Dermis microvascular lymphatic vessel endothelial cell (primary cell): ENCODE measurements at places on chromosomes 13 and 19.

- DNase-seq = no peak
These were observed at the start of gene APOE for GRCh38 chr19:44905437-44906160. APOE (plus strand) TSS chr19:44905796; CDS start chr19:44906625, 829 bp downstream.

GRCh38 chr19:4557144-4557970 lies 2.1 kb downstream of the SEMA6B start:
- DNase-seq = no peak

DNA sequence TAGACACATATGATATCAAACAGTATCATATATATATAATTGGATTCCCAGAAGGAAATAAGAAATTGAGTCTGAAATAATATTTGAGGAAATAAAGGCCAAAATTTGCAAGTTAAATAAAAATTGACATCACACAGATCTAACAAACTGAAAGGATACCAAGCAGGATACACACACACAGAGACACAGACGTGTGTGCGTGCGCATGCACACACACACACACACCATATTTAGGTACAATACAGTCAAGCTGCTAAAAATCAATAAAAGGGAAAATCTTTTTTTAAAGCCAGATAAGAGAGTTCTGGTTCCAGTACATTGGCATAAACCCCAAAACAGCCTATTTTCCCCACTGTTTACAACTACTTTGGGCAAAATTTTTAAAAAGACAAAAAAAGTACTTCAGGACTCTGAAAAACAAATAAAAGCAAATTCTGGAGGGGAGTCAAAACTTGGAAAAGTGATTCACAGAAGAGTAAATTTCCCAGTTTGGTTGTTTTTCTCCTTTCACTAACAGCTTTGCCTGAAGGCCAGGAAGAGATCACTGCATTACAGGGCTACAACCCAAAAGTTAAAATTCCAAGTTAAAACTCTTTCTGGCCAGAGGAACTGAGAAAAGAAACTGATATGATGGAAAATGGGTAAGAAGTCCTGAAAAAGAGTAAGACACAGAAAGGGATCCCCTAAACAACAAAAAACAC lies 16.2 kb downstream of the MYCBP2 start:
- DNase-seq = peak; percentile 58

GRCh38 chr13:32010136-32010535 lies 21.4 kb upstream of the FRY start:
- peak; percentile 30 for DNase-seq

- DNase-seq = no peak
These were observed 186.8 kb upstream of the SOX1 start for GRCh38 chr13:111880185-111880584.

DNA sequence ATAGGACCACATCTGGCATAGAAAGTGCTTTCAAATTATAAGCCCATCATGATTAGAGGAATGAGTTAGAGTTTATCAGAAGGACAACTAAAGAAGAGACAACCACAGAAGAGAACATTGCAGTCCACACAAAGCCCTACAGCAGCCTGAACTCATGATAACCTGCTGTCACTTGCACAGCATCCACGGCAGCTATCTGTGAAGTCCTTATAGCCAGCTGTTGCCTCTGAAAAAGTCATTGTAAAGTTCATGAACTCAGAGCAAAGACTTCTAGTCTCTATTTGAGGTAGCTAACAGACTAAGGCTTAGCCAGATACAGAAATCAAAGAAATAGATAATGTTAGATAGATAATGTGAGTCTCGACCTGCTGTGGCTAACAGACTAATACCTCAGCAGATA lies 450.0 kb downstream of the KLF5 start:
- no peak for DNase-seq

GRCh38 chr13:25738342-25739196 lies 313.2 kb downstream of the SHISA2 start:
- no peak for DNase-seq

DNA sequence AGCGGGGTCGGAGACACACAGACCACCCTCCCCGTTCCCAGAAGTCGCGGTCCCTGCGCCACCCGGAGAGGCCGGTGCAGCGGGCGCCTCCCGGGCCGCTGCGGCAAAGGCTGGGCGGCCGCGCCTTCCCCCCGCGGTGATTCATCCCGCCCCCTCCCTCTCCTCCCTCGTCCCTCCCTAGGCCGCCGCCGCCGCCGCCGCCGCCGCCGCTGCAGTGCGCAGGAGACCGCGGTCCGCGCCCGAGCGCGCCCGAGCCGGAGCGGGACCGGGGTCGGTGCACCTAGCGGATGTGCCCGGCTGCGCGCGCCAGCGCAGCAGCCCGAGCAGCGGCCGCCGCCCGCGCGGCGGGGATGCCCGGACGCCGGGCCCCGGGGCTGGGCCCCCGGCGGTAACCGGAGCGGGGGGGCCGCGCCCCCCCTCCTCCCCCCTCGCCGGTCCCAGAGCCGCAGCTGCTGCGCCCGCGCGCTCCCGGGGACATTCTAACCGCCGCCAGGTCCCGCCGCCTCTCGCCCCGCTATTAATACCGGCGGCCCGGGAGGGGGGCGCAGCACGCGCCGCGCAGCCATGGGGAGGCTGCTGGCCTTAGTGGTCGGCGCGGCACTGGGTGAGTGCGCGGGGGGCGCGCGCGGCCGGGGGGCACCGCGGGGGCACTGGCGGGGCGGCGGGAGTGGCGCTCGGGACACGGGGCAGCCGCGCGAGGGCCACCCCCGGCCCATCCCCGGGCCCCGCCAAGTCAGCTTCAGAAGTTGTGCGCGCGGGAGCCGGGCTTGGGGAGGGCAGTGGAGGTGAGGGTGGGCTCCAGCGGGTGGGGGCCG lies at the start of gene SCN1B:
TSS of gene SCN1B (plus strand) at position 214 of the 815 bp plus-strand sequence. CDS start at position 565, 351 bp downstream.
- DNase-seq = no peak

DNA sequence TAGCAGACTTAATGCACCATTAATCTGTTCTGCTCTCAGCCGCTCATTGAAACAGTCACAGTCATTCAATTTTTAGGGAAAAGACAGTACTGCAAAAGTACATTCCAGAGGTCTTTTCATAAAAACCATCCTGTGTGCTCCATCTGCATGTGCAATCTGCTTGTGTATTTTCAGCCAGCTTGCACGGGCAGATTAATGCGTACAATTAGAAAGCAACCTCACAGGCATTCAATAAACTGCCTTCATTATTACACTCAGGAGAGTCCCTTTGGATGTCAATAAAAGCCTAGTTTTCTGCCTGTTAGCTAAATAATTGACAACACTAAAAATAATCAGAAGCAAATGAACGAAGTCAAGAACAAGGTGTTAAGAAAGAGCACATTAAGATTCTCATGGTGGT lies 41.9 kb downstream of the EPSTI1 start:
- no peak for DNase-seq

DNA sequence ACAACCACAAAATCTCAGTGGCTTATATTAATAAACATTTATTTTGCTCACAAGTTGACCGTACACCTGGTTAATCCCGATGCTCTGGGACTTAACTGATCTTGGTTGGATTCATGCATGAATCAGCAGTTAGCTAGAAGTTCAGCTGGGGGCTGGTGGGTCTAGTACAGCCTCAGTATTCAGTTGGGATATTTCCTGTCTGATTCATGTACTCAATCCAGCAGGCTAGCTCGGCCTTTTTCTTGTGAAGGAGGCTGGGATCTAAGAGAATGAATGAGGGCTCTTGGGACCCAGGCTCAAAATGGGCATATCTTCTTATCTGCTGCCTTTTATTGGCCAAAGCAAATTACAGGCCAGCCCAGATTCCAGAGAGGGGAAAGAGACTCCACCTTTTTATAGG lies 178.8 kb downstream of the KCTD12 start:
- DNase-seq = peak; percentile 67

GRCh38 chr19:9914315-9915207 lies 21.8 kb downstream of the OLFM2 start:
- DNase-seq = peak; percentile 82

DNA sequence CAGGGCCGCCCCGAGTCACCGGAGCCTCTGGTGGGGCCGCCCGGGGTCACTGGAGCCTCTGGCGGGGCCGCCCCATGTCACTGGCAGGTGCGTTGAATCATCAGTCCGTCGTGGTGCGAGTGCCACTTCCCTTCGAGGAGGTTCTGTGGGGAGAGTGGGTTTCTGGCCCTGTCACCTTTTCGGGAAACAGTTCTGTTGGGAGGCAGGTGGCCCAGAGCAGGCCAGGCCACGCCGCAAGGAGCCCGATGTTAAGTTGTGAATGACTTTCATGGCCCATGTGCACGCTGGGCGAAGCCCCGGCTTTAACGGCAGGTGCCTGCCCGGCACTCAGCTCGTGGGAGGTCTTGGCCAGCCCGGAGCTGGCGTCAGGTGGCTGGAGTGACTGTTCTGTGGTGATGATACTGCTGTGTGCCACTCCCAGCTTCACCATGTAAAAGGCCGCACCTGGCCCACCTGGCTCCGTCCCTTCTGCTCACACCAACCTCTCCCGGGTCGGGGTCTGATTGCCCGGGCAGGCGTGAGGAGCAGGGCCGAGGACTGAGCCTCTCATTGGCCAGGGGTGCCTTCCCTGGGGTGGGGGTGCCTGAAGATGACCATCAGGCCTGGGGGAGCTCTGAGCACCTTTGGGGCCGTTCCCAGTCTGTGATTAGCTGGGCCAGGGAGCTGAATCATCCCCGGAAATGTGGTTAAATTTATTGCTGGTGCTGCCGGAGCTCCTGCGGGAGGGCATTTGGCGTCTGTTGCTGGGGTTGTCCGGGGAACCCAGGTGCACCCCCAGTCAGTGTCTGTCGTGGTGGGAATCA lies 29.2 kb downstream of the CSNK1G2 start:
- DNase-seq = no peak

DNA sequence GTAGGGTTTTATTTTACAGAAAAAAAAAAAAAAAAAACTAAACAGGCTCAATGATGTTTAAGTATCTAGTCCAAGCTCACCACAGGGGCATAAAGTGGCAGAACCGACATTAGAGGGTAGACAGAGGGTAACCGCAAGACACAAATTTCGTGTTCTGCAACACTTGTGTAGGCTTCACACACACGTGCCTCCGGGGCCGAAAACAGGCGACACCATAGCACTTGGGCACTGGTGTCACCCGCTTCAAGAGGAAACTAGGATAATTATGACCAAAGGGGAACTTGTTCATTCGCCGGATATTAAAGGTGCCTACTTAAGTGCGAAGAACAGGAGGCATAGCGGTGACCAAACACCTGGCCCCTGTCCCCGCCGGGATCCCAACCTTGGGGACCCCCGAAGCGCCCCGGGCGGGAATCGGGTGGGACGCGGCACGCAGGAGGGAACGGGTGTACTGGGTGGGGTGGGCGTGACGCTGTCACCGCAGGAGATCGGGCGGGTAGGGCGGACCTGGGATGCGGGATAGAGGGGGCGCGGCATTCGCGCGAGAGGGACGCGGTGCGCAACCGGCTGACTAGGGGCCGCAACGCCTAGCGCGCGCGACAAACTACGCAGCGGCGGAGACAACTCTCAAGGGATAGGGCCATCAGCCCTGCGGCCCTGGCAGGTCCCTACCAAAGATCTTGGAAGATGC lies 558 bp downstream of the MZT1 start:
- peak; percentile 47 for DNase-seq

- no peak for DNase-seq
These were observed 16.7 kb upstream of the COLGALT1 start for GRCh38 chr19:17538684-17539237.

DNA sequence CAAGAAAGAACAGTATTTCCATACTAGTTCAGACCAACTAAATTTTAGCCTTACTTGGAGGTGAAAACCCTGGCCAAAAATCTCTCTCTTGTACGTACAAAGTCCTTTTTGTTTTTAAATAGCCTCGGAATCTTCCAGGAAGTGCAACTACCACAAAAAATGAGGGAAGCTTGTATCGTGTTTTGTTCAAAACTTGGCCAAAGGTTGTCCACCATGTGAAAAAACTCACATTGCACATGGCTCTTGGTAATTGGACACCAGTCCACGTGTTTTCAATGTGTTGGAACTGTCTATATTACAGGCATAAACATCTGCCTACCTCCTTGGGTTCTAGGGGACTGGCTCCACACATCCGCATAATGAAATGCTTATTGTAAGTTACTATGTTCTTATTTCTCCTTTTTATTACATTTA lies 15.2 kb upstream of the STRN4 start:
- DNase-seq = no peak

DNA sequence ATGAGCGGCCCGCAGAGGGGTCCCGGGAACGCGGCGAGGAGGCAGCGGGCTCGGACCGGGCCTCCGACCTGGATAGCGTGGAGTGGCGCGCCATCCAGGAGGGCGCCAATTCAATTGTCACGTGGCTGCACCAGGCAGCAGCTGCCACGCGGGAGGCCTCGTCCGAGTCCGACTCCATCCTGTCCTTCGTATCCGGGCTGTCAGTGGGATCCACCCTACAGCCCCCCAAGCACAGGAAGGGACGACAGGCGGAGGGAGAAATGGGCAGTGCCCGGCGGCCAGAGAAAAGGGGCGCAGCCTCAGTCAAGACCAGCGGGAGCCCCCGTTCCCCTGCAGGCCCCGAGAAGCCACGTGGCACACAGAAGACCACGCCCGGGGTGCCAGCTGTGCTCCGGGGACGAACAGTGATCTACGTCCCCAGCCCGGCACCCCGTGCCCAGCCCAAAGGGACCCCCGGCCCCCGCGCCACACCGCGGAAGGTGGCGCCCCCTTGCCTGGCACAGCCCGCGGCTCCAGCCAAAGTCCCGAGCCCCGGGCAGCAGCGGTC lies 10.7 kb downstream of the C19orf25 start:
- DNase-seq = no peak

GRCh38 chr13:25816239-25816638 lies 235.6 kb downstream of the SHISA2 start:
- no peak for DNase-seq

- no peak for DNase-seq
These were observed 508 bp downstream of the ZBTB7A start for GRCh38 chr19:4066176-4066606.

DNA sequence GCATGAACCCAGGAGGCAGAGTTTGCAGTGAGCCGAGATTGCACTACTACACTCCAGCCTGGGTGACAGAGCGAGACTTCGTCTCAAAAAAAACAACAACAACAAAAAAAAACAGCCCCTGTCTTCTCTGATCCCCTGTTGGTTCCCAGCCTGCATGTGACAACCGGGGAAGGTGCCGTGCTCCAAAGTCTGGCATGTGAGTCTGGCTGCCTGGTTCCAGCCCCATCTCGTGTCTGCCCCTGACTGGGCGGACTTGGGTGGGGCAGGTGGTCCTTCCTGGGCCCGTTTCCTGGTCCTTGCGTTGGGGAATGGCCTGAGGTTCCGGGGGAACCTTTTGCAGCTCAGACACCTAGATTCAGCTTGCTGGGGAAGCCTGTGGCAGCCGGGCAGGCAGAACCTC lies 50.5 kb downstream of the DNM2 start:
- DNase-seq = no peak

DNA sequence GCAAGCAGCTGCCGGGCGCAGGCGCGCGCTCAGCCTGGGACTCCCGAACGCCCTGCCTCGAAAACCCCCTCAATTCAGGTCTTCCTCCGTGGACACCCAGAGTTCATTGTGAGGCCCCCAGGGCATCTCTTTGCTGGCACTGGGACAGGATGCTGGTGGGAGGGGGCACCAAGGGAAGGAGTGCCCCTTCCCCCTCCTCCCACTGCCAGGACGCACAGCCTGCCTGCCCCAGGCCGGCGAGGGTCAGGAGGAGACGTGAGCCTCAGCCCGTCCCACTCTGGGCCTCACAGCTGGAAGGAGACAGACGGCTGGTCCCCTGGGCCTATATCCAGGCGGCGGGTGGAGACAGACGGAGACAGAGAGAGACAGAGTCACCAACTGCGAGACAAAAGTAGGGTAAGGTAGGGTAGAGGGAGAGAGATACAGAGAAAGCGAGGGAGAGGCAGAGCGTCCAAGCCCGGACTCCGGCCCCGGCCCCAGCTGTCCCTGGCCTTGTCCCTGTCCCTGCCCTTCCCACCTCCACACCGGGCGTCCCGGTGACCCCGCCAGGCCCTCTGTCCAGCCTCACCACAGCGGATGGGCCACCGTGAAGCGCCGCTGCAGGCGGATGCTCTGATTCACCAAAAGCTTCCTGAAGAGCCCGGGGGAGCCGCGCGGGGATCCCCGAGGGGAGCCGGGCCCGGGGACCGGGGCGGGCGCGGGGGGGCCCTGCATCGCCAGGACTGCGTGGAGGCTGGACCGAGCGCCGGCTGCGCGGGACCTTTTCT lies at the start of gene PDE4C:
TSS of gene PDE4C (minus strand) at position 737 of the 767 bp plus-strand sequence. CDS start at position 714, 23 bp downstream.
- peak; percentile 62 for DNase-seq
